ENCODE measurements at places on chromosomes 13 and 19.

DNA sequence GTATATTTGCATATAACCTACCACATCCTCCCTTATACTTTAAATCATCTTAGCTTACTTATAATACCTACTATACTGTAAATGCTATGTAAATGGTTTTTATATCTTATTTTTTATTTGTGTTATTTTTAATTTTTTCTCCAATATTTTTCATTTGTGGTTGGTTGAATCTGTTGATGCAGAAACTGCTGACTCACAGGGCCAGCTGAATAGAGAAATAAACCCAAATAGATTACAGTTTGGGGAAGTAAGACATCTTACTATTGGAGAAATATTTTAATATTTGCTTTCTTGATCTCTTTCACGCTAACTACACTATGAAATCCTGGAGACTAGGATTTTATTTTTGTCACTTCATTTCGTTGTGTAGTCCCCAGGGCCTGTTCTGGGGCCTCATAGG lies 7.1 kb downstream of the SMAD9 start:
- DNase-seq = no peak

DNA sequence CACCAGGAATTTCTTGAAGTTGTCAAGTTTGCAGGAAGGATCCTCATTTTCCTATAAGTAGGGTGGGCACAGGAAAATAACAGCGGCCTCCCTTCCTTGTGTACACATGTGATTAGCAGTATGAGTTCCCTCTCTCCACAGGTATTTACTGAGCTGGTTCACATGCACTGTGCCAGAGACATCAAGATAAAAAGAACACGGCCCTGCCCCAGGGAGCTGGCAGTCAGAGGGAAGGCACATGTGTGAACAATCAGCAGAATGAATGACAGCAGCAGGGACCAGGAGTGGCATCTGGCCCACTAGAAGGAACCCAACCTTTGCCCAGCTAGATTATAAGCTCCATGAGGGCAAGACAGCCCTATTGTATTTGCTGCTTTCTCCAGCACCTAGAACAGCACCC lies 13.9 kb downstream of the DOCK9 start:
- no peak for DNase-seq

DNA sequence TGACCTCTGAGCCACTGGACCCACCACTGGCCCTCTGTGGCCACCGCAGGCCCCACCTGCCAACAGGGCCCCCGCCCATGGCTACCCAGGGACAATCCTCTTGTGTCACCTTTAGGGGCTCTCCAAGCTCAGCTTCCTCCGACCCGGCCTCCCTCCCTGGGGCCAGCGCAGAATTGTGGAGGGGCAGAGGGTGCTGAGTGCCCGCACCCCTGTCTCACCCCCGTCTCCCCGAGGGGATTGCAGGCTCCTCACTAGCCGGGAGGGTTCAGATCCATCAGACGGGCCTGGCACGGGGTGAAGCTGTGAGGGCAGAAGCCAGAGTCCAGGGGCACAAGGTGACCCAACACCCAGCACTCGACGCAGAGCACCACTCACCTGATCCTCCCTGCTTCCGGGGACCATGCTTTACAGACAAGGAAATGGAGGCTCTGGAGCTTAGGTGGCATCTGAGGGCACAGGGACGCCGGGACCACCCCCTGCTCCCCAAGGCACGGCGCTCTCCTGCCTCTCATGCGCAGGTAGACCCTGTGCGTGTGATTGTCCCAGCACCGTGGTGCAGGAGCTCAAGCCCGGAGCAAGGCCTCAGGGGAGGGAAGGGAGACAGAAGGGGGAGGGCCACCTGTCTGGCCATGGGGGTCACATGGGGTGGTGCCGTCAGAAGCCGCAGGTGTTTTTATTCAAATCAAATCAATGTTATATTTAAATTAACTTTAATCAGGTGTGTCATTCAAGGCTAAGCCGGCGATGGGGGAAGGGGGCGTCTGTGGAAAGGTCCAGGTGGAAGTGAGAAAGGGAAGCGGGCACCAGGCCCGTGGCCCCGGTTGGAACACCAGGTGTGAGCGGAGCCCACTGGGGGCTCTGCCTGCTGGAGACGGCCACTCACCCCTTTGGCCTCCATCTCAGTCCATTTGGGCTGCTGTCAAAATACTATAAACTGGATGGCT lies 21.6 kb upstream of the SPACA7 start:
- no peak for DNase-seq

- DNase-seq = no peak
Measured at GRCh38 chr19:28400953-28401671, 811.8 kb downstream of the UQCRFS1 start.

GRCh38 chr19:3175781-3176714 lies 2.5 kb upstream of the S1PR4 start:
- no peak for DNase-seq

DNA sequence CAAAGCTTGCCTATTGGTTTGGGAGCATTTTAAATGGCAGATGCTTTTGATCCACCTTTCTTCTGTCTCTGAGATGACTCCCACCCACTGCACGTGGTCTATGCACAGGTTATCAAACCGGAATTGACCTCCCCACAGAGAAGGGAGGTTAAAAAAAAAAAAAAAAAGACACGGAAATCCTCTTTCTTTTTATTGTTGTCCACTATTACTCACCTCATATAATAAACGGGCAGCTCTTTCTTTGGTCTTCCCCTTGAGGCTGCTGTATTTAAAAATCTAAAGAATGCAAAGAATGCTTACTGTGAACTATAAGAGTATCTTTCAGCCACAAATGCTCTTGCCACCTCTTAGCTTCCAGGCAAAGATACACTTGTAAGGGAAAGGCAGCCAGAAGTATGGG lies 329.7 kb downstream of the NDFIP2 start:
- no peak for DNase-seq

DNA sequence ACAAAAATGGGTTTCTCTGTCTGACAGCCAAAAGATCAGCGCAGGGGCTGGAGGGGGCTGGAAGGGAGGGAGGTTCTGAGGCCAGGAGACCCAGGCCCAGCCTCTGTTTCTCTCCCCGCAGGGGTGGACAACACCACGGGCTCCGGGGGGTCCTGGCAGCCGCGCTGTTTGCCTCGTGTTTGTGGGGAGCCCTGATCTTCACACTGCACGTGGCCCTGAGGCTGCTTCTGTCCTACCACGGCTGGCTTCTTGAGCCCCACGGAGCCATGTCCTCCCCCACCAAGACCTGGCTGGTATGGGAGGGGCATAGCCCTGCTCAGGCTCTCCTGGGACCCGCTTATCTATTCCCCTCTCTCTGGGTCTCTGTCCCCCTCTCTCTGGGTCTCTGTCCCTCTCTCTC lies 9.6 kb downstream of the CPT1C start:
- DNase-seq = no peak

GRCh38 chr13:97231118-97231828 lies 9.1 kb downstream of the MBNL2 start:
- no peak for DNase-seq

GRCh38 chr13:59442944-59443486 lies 720.7 kb downstream of the DIAPH3 start:
- no peak for DNase-seq

- no peak for DNase-seq
Measured at GRCh38 chr13:105972811-105973590, 562.5 kb downstream of the EFNB2 start.

DNA sequence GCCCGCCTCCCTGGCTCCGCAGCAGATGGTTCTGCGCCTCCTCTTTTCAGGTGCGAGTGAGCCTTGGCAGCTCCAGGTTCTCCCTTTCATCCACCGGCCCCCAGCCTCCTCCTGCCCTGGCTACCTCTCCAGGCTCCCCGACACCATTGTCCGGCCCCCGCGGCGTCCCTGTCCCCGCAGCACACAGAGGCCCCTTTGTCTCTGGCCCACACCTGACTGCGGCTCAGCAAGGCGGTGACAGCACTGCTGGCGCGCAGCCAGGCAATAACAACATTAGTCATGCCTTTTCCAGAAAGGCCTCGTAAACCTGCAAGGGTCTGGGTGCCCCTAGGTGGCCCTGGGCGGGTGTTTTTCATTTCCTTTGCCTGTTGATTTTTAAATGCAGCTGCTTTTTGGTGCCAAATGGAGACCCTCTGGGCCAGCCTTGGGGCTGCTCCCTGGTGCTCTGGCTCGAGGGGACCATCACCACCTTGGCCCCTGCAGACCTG lies 73.2 kb upstream of the MEDAG start:
- DNase-seq = no peak

DNA sequence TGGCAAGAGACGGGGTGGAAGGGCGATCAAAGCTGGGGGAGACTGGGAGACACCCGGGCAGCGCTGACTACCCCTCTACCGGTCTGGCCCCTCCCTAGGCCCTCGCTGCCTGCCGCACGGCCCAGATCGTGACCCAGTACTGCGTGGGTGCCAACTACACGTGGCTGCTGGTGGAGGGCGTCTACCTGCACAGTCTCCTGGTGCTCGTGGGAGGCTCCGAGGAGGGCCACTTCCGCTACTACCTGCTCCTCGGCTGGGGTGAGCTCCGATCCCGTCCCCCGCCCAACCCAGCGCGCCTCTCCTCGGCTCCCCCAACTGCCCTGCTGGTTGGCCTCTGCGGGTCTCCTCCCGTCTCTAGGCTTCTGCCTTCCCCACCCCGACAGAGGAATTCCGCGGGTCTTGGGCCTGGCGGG lies 8.8 kb downstream of the GIPR start:
- peak; percentile 27 for DNase-seq
